HCEC 1CT (cell line): ENCODE measurements at places on chromosomes 7 and 10.
A peak's percentile ranks its signal among the peaks of the same experiment; 100 is the strongest.

DNA sequence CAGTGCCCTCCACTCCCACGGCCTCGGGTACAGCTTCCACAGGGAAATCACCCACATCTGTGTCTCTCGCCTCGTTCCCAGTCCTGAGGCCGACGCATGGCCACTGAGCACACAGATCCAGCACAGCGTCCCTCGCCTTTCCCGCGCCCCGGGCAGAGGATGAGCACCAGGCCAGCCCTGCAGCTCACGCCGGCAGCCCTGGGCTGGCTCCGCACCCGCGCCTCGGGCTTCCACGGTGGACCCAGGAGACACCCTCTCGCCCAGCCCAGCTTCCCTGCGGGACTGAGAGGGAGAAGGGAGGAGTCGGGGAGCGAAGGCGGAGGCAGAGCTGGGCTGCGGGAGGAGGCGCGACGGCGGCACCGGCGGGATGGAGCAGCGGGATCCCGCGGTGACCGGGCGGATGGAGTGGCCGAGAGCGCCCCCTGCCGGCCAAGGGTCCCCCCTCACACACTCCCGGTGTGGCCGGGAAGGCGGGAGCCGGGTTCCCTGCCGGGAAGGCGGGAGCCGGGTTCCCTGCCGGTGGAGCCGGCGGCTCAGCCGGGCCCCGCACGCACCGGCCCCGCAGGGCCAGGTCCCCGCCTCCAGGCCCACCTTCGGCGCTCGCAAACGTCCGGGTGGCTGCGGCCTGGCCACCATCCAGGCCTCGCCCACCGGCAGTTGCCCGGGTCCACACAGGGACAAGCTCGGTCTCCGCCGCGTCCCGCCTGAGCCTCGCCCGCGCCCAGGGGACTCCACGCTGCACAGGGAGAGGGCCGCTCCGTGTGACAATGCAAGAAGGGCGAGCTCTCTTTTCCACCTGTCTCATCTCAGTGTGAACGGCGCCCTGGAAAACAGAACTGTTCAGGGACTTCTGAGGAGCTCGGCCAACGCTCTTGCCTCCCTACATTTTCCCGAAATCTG is 110.3 kb upstream of the LANCL2 start:
- peak; percentile 66 for DNase-seq

GRCh38 chr7:41907444-41907843 is 204.6 kb upstream of the INHBA start:
- no peak for DNase-seq

DNA sequence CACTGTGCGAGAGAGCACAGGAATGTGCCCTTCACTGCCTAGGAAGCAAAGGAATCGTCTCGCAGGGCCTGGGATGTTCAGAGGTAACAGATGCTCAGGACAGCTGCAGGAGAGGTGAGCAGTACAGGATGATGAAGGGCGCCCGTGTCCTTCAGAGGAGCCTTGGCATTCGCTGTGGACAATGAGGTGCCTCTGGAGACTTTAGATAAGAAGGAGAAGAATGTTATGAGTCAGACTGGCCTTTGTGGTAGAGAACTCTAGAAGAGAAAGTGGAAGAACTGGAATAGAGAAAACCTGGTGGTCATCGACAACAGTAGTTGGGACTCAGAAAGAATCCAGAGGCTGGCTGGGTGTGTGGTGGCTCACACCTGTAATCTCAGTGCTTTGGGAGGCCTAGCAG is 64.4 kb upstream of the LEP start:
- no peak for DNase-seq

- no peak for DNase-seq
Measured at GRCh38 chr7:28879105-28879504, 79.0 kb downstream of the TRIL start.

DNA sequence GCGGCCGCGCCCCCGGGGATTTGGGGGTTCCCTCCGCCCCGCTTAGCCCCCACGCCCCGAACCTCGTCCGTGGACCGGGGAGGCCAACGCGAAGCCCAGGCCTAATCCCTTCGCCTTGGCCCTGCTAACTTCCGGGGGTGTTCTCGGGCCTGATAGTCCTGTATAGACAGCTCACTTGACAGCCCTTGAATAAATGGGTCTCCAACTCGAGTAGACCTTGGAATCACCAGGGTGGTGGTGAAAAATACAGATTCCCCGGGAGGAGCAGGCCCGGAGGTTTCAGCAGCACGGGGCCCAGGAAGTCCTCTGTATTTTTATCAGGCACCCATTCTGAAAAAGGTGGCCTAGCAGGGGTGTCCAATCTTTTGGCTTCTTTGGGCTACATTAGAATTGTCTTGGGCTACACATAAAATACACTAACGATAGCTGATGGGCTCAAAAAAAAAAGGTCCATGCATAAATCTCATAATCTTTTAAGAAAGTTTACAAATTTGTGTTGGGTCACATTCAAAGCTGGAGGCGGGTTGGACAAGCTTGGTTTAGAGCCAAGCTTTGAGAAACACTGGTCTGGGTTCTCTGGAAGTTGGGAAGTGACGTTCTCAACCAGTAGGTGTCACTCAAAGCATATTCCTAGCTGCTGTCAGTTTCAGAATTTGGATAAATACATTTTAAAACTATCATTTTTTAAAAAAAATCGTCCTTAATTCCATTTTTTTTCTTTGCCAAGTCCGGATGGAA is 221.7 kb downstream of the PHTF2 start:
- DNase-seq = peak; percentile 77

DNA sequence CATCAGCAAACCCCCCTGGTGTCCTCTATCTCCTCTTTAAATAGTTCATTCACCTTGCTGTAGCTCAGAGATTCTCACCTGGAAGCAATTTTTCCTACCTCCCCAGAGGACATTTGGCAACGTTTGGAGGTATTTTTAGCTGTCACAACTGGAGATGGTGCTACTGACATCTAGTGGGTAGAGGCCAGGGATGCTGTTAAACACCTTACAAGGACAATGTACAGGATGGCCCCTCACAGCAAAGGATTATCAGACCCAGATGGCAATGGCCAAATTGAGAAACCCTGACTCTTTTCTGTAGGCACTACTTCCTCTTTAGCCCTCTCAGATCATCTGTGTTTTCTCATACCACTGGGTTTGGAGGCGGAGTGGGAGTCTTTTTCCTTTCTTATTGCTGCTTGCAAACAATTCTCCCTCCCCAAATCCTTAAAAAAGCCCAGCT is 13.2 kb upstream of the TRA2A start:
- no peak for DNase-seq

GRCh38 chr10:95440756-95441546 is 120.2 kb downstream of the SORBS1 start:
- no peak for DNase-seq

DNA sequence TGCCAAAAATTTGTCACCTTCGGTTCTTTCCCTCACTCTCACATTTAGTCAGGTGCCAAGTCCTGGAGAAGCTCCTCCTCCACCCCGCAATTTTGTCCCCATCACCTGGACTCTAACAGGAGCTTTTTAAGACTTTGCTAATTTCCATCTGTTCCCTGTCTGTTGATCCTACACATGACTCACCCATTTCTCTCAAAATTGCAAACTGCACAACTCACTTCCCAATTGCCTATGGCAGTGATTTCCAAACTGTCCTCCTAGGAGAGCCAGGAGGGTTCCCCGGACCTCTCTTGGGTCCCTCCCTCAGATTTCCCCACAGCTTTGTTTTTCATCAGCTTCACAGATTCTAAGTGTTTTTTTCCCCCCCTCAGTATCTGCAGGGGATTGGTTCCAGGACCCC is 120.3 kb downstream of the WNT2 start:
- peak; percentile 22 for DNase-seq

GRCh38 chr10:14382022-14382421 is 51.3 kb upstream of the FRMD4A start:
- DNase-seq = no peak

GRCh38 chr7:83976302-83976701 is 218.3 kb downstream of the SEMA3A start:
- DNase-seq = peak; percentile 26

DNA sequence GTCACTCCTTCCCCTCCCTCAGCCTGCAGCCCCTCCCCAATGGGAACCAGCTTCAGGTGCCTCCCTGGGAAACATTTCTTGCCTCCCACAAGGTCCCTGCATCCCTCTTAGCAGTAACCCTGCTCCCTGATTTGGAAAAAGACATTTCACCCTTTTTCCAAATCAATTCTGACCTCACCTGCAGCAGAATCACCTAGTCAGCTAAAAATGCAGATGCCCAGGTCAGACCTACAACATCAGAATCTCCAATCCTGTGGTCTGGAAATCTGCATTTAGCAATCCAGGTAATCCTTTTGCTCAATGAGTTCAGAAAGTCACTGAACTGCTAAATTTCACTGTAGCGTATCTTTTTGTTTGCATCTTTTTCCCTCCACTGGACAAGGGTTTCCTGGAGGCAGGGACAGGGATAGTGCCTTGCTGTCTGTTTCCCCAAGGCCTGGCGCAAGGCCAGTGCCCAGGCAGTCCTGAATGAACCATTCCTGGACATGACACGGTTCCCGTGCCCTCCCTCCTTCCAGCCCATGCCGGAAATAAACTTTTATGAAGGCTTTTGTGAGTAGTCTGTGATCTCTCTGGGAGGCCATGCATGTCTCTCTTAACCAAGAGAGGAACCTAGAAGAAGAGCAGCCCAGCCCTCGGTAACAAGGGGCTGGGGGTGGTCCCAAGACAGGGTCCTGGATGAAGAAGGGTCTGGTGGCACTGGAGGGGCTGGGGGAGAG is 44.0 kb downstream of the COL13A1 start:
- DNase-seq = peak; percentile 23

GRCh38 chr7:101783381-101784181 is 33.8 kb upstream of the CUX1 start:
- DNase-seq = no peak

DNA sequence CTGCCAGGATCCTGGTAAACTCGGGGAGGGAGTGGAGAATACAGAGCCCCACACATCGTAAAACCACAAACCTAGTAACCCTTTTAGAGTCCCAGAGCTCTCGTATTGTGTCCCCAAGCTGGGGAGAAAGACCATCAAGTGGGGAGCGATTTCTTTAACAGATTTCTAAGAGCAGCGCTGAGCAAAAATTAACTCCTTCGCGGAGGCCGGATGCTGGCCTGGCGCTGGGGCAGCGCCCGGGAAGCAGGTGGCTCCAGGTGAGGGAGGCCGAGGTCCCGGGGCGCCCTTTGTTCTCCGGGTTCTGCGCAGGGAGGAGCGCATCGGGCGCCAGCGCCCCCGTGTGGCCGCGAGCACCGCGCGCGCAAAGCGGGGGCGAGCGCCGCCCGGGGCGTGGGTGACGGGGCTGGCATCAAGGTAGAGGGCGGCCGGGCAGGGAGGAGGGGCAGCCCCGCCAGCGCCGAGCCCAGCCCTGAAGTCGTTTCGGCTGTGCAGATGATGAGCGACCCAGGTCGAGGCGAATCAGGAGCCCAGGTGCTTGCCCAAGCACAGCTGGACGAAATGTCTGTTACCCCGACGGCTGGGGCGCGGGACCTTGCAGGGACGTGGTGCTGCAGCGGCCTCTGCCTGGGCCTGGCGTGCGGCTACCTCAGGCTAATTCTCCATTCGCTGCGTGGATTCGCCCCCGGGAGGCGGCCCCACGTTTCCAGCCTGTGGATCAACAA is 10.4 kb upstream of the FGFR2 start:
- no peak for DNase-seq

DNA sequence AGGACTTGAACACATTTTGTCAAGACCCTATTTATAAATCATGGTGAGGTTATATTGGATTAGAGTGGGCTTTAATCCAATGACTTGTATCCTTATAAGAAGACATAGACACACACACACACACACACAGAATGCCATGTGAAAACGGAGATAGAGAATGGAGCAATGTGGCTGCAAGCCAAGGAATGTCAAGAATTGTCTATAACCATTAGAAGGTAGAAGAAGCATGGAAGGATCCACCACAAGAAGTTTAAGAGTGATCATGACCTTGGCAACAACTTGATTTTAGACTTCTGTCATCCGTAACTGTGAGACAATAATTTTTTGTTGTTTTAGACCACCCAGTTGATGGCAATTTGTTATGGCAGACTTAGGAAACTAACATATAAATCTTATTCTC is 514.2 kb downstream of the TFEC start:
- DNase-seq = no peak

- no peak for DNase-seq
Measured at GRCh38 chr7:36929791-36930190, 205.5 kb upstream of the AOAH start.

- no peak for DNase-seq
Measured at GRCh38 chr7:111561654-111561903, 713 bp downstream of the IMMP2L start.

GRCh38 chr10:80646366-80646765 is 108.7 kb downstream of the SH2D4B start:
- no peak for DNase-seq

DNA sequence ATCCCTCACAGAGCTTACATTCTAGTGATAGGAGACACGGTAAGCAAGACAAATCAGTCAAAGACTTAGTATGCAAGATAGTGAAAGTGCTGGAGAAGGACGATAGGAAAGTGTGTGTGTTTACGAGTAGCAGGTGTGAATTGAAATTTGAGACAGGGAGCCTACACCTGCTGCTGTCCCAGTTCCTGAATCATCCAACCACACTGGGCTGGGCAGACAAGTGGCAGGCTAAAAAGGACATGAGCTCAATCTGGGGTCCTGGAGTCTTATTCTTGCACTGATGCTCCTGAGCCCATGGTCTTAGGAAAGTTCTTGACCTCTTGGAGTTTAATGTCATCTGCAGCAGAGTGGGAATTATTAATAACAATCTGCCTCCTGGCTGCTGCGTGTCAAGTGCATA is 16.2 kb downstream of the RBP3 start:
- no peak for DNase-seq

DNA sequence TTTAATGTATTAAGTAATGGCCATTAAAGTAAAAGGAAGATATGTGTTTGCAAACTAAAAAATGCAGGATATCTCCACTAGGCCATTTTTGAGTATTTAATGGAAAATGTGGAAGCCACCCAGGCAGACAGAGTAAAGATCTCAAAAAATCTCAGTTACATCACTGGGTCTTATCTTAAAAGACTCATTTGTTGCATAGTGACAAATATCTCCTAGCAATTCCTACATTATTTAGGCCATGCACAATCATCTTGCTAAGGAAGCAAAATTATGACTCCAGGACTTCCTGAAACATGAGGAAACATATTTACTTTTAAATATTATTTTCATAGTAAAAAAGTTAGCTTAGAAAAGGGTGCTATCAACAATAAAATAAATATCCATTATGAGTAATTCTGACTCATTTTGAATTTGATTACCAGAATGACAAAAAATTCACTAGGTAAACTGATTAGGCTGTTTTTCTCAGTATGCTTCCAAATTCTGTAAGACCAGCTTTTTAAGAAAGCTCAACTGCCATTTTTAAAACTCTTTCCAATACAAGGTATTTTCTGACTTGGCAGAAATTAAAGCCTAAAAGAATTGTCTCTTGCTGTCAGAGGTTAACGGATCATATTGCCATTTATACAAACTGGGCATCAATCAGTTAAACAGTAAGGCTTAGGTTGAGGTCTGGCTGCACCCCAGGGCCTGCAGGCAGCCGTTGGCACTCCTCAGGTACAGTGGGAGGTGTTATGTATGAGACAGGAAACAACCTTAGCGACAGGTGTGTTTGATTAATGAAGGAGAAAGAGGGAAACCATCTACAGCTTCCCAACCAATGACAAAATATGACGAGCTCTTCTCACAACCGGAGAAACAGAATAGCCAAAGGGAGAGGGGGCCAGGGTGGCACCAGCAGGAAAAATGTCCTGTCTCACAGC is 31.8 kb downstream of the PCLO start:
- peak; percentile 7 for DNase-seq
